Brain microvascular endothelial cell (primary cell): ENCODE measurements at places on chromosomes 1 and 21.

- no peak for DNase-seq
Observed at GRCh38 chr21:44874497-44875315, 1.2 kb upstream of the PTTG1IP start.

DNA sequence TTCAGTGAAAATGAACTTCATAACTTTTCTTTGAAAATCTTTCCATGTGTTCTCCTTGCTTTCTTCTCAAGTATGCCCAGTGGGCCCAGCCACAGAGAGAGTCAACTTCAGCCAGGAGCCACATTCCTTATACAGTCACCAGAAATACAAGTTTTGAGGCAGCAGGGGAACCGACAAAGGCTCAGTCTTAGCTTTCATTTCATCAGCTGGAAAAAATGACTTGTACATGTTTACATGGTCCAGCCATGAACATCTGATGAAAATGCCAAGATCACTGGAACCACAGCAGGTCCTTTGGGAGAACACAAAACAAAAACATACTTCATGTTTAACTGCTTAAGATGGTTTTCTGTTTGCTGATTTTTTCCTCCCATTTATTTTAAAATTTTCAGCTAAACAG lies 72.5 kb downstream of the SYDE2 start:
- DNase-seq: no peak

DNA sequence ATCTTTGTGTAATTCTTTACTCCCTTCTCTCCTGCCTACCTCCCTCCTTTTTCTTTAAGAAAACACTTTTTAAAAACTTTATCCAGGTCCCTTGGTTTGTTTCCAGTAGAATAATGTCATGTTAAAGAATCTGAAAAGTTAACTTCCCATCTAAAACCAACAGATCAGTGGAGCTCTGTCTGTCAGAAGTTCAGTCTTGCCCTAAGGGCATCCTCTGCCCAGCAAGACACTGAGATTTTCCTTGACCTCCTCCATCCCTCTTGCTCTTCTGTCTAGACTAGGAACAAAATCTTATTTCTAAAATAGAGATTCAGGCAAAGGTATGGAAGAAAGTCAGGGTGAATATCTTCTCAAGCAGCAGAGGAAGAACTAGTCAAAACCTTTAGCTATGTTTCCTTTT lies 5.7 kb upstream of the GNL2 start:
- no peak for DNase-seq

GRCh38 chr1:98496256-98496995 lies 165.1 kb upstream of the SNX7 start:
- no peak for DNase-seq

- DNase-seq: no peak
Observed at GRCh38 chr1:4256351-4256750, 356.3 kb upstream of the C1orf174 start.

- DNase-seq: no peak
Observed at GRCh38 chr1:24691051-24691450, 47.9 kb downstream of the SRRM1 start.

DNA sequence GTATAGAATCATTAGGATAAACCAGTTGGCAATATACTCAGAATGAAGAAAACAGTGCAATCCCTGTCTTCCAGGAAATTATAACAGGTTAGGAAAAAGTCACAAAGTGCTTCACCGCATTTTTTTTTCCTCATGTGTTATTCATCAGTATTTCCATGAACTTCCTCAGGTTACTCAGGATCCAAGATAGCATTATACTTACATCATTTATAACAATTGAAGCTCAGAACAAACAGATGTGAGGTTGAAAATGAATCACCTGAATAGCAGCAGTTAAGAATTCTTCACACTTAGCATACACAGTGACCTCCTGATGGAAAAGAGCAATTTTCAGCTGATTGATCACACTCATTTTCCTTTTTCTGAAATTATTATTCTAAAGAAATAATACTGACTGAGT lies 1040.7 kb upstream of the B3GALT2 start:
- DNase-seq: no peak

DNA sequence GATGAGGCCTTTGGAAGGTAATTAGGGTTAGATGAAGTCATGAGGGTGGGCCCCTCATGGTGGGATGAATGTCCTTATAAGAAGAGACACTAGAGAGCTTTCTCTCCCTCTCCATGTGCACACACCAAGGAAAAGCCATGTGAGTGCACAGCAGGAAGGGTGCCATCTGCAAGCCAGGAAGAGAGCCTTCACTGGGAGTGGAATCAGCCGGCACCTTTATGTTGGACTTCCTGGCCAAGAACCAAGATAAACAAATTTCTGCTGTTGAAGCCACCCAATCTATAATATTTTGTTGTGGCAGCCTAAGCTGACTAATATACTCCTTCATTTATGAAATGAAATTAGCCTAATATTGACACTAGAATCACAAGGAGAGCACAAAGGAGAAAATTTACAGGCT lies 38.2 kb upstream of the PKP1 start:
- DNase-seq: no peak
